ENCODE measurements at places on chromosomes 1 and 21. TPM values are rescaled to one million over a fixed set of nuclear protein-coding genes. Genes with fewer than 3 reads are reported as not detected.

- no peaks in the 10 kb centered on the region for H3K4me1 ChIP-seq
- peaks cover 1% of the 10 kb centered on the region for H3K36me3 ChIP-seq
- H3K27ac ChIP-seq = no peak overlapping the region
These were observed 164.5 kb upstream of the COA6 start for GRCh38 chr1:234208791-234209190.

ARHGAP30 gene
- total RNA-seq = 2.9 TPM

DNA sequence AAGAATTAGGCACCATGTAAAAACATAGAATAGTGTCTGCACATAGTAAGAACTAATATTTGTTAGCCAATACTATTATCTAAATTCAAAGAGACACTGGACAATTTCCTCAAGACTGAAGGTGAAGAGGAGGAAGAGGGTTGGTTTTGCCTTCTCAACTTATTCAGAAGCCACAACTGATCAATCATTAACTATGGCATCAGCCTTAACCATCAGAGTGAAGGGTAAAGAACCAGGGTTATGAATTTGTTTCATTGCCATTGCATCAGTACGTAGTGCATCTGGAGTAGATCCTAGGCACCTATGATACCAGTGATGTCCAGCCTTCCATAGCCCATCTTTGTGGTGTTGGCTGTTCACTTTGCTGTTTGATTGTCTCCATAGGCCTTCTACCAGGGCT, 421.7 kb upstream of the DEPDC1 start:
- no peaks in the 10 kb centered on the region for H3K36me3 ChIP-seq
- peaks cover 9% of the 10 kb centered on the region for H3K4me1 ChIP-seq
- no peaks in the 10 kb centered on the region for H3K27me3 ChIP-seq
- H3K27ac ChIP-seq = peak overlapping the region; percentile 52
- no peak for DNase-seq
- no peak overlapping the region for H3K4me3 ChIP-seq

GRCh38 chr1:71087060-71087459, 6.2 kb upstream of the ZRANB2 start:
- peaks cover 7% of the 10 kb centered on the region for H3K4me1 ChIP-seq
- DNase-seq = no peak
- H3K27me3 ChIP-seq = no peaks in the 10 kb centered on the region
- peaks cover 1% of the 10 kb centered on the region for H3K36me3 ChIP-seq
- H3K27ac ChIP-seq = no peak overlapping the region

NBPF6 gene
- not detected for total RNA-seq

GRCh38 chr1:56385314-56385713, 194.0 kb downstream of the PLPP3 start:
- H3K27me3 ChIP-seq = no peaks in the 10 kb centered on the region
- no peak overlapping the region for H3K4me3 ChIP-seq
- no peak for DNase-seq
- peaks cover 17% of the 10 kb centered on the region for H3K4me1 ChIP-seq
- no peaks in the 10 kb centered on the region for H3K36me3 ChIP-seq
- no peak overlapping the region for H3K27ac ChIP-seq
